ENCODE measurements at places on chromosomes 2 and 18.

- no peak for DNase-seq
Observed at GRCh38 chr2:66582987-66583880, 148.3 kb downstream of the MEIS1 start.

GRCh38 chr2:21047141-21048009 is 3.5 kb upstream of the APOB start:
- DNase-seq, result no peak

DNA sequence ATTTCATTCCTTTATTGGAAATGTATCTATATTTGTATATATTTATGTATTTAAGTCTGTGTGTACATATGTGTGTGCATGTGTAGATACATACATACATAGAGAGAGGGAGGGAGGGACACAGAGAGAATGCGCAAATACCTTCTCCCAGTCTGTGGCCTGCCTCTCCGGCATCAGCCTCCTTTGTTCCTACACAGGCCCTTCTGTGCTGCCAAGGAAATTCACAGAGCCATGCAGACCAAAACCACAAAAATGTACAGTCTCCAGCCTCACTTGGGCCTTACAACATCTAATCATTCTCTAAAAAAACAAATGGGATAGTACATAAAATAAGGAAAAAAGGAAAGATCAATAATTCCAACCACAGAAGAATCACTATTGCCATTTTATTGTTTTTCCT is 8.8 kb upstream of the CRACDL start:
- no peak for DNase-seq

GRCh38 chr2:8527031-8527430 is 154.8 kb upstream of the ID2 start:
- no peak for DNase-seq

DNA sequence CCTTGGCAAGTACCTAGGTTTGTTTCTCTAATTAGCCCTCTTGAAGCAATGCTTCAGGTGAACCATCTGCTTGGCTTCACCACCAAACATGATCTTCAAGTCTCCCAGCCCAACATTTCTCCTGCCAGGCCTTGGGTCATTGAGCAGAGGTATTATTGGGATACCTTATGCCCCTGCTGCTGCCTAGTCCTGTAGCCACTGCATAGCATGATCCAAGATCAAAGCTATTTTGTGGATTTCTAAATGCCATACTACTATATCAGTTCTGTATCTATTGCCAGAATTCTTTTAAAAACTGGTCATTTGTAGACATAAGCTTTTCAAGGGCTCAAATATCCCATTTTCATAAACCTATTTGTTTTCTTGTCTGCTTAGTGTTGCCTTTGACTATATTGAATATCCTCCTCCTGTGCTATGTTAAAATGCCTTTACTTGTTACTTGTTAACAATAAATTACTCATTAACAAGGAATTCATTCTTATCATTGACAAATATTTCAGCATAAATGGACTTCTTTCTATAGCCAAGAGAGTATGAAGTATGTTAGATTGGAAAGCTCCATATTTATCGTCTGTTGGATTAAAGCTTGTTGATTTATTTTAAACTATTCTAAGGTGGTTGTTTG is 204.5 kb upstream of the RBBP8 start:
- DNase-seq, result no peak

DNA sequence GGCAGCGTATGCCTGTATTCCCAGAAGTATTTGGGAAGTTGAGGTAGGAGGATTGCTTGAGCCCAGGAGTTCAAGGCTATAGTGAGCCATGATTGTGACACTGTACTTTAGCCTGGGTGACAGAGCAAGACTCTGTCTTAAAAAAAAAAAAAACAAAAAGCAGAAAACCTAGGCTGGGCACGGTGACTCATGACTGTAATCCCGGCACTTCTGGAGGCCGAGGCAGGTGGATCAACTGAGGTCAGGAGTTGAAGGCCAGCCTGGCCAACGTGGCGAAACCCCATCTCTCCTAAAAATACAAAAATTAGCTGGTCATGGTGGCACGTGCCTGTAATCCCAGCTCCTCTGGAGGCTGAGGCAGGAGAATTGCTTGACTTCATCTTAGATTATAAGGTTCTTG is 46.4 kb downstream of the MTA3 start:
- no peak for DNase-seq

GRCh38 chr2:8162552-8162951 is 519.3 kb upstream of the ID2 start:
- DNase-seq, result no peak

DNA sequence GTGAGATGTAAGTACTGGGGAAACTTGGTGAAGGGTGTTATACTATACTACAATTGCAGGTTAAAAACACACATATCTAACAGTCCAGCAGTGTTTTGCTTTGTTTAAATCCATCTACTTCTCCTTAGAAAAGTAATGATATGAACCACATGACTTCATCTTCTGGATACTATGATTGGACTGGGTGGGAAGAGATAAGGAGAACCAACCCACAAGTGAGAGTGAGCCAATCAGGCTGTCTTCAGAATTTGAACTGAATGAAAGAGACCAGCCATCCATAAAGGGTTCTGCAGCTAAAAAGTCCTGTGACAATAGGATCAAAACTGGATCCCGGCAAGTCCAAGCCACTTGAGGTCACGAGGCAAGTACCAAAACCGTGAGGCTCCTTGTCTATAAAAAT is 46.6 kb downstream of the KANSL3 start:
- no peak for DNase-seq

- DNase-seq, result no peak
Observed at GRCh38 chr18:31419457-31419932, 28.0 kb upstream of the DSG3 start.

- no peak for DNase-seq
Observed at GRCh38 chr2:144162652-144163051, 357.3 kb downstream of the ZEB2 start.

- no peak for DNase-seq
Observed at GRCh38 chr2:181741756-181742155, 61.4 kb upstream of the NEUROD1 start.

DNA sequence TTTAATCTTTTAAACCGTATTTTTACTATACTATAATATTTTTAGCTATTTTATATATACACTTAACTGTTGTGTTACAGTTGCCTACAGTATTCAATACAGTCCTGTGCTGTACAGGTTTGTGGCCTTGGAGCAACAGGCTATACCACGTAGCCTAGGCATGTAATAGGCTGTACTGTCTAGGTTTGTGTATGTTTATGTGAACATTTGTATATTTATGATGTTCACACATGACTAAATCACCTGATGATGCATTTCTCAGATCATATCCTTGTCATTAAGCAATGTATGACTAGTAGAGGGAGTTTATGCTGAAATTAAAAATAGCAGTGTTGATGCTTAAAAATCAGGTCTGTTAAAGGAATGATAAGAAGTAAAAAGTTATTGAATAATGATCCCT is 92.3 kb upstream of the RANBP2 start:
- no peak for DNase-seq

DNA sequence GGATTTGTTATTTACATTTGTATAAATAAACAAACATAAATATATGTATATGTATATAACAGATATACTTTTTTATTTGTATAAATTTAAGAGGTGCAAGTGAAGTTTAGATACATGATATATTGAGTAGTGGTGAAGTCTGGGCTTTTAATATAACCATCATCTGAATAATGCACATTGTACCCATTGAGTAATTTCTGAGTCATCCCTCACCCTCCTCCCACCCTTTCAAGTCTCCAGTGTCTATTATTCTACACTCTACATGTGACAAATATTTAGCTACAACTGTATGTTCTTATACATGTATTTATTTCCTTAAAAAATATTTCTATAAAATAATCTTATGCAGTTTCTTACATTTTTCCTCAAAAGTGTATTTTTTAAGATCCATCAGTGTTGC is 358.7 kb upstream of the TFPI start:
- DNase-seq, result no peak

DNA sequence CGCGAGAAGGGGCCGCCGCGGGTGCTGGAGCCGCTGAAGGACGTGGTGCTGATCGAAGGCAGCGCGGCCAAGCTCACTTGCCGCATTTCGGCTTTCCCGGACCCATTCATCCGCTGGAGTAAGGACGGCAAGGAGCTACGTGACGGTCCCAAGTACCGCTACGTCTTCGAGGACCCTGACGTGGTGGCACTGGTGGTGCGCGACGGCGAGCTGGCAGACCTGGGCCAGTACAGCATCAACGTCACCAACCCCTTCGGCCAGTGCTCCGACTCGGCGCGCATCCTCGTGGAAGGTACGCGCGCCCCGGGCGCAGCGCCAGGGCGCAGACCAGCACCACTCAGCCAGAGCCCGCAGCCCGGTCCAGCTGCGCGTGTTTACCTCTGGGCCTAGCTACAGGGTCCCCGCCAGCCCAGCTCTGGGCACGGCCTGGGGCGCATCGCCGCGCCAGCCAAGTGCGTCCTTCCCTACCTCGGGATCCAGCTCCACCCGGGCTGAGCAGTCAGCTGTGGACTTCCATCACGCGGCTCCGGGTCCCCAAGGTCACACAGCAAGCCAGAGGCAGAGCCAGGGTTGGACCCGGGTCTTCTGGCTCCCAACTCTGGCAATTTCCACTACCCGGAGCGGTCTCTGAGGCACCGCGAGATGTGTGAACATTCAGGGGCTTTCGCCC is 1.7 kb upstream of the GMPPA start:
- no peak for DNase-seq

GRCh38 chr18:28136071-28136470 is 40.9 kb downstream of the CDH2 start:
- DNase-seq, result no peak

GRCh38 chr18:63508596-63508995 is 31.8 kb downstream of the SERPINB5 start:
- no peak for DNase-seq

GRCh38 chr2:28752631-28753376 is 1.2 kb downstream of the PPP1CB start:
- no peak for DNase-seq

GRCh38 chr18:52237551-52237950 is 102.4 kb upstream of the DCC start:
- DNase-seq, result no peak

- no peak for DNase-seq
Observed at GRCh38 chr2:95240556-95240955, 33.2 kb downstream of the ZNF892 start.

- no peak for DNase-seq
Observed at GRCh38 chr2:236017446-236017845, 150.7 kb downstream of the GBX2 start.

- no peak for DNase-seq
Observed at GRCh38 chr2:84643991-84644390, 127.7 kb downstream of the DNAH6 start.

DNA sequence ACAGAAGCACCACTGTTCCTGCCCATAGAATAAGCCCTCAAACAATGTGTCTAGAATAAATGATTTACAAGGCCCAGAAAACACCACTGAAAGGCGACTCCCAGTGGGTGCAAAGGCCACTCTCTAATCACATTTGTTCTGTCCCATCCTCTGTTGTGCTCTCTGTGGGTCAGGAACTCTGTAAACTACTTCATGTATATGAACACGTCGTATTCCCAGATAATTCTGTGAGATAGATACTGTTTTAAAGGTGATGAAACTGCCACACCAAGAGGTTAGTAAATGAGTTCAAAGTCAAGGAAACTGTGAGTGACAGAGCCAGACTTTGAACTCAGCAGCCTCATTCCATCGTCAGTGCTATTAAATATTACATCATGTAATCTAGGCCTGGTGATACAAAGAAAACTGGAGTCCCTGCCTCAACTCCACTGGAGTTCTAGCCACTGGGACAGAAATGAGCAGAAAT is 269.7 kb upstream of the DCC start:
- no peak for DNase-seq

DNA sequence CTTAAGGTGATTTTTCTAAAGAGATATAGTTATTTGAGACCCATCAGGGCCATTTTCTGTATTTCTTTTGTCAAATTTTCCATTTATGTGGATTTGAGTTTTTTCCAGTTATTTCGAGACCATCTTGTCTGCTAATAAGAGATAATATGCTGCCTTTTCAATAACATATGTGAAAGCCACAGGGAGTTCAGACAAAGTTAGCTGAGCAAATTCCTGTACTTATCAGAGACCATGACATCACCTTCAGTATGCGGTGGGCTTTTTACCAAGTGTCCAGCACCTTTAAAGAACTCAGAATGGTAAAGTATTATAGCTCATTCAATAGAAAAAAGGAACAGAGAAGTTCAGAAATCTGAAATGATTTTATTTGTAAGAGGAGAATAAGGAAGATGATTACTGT is 11.7 kb downstream of the MAPK4 start:
- DNase-seq, result no peak

- DNase-seq, result no peak
Observed at GRCh38 chr18:45642238-45642637, 27.0 kb downstream of the SLC14A2 start.

- DNase-seq, result peak; percentile 73
Observed at GRCh38 chr2:25673300-25674076, at the start of gene DTNB. TSS of gene DTNB (minus strand) at chr2:25673577. CDS start at chr2:25652660, 20,917 bp downstream.

DNA sequence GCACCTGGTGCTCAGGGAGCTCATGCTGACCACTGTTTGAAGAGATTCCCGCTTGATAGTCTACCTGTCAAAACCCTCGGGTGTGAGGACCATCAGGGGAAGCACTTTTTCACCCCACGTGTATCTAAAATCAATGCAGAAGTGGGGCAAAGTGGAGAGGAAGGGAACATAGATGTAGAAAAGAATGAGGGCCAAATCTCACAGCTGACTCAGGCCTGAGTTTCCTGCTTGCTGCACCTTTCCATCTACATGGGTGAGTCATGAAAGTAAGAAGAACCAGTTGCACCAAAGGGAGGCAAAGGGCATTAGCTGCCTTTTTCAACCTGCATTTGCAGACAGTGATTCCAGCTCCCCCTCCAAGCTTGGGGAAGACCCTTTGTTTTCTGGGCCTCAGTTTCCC is 100.2 kb upstream of the MYCN start:
- no peak for DNase-seq

DNA sequence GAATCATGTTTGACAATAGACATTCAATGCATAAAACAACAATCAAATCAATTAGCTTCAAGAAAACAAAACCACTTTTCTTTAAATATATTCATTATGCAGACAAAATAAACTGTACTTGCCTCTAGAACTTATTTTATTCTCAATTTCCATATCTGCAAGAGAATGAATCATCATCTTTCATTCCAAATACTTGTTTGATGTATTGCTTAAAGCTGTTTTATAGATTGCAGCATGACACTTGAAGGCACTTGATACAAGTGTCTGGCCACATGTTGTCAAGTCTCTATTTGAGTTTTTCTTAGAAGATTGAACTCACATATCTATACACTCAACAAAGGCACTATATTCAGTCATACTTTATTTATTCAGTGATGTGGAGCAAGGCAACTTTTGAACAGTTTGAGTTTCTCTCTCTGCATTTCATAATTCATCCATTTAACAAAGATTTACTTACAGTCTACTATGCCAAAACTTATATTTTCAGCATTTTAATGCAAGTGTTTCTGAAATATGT is 38.7 kb upstream of the DDX18 start:
- DNase-seq, result no peak

GRCh38 chr2:105220604-105221003 is 20.9 kb upstream of the GPR45 start:
- no peak for DNase-seq
